ENCODE measurements at places on chromosomes 7 and 10. TPM values are rescaled to one million over a fixed set of nuclear protein-coding genes. Genes with fewer than 3 reads are reported as not detected.

Gene FGF8
- polyA plus RNA-seq, result 2.7 TPM

Gene FEZF1
- 1.0 TPM for polyA plus RNA-seq

Gene TFPI2
- polyA plus RNA-seq, result 18.1 TPM

Gene GIMAP4
- 0.19 TPM for polyA plus RNA-seq

Gene NEBL
- 2.3 TPM for polyA plus RNA-seq

Gene ASZ1
- polyA plus RNA-seq, result not detected

Gene GRM3
- 0.79 TPM for polyA plus RNA-seq

Gene SLC39A12
- not detected for polyA plus RNA-seq

Gene PLEKHA1
- 16.7 TPM for polyA plus RNA-seq

Gene TLX1
- not detected for polyA plus RNA-seq

Gene CAMK2B
- polyA plus RNA-seq, result not detected

Gene CRTAC1
- polyA plus RNA-seq, result 0.63 TPM

Gene AMZ1
- 2.0 TPM for polyA plus RNA-seq

Gene CALCR
- polyA plus RNA-seq, result 0.59 TPM

Gene PLCE1
- 0.49 TPM for polyA plus RNA-seq

Gene AKR1C8
- not detected for polyA plus RNA-seq
